Left ventricle myocardium inferior (tissue), 1 donor: ENCODE measurements at places on chromosomes 4 and X. TPM values are rescaled to one million over a fixed set of nuclear protein-coding genes. Genes with fewer than 3 reads are reported as not detected.

TCP11X2 gene
- total RNA-seq = not detected

DNA sequence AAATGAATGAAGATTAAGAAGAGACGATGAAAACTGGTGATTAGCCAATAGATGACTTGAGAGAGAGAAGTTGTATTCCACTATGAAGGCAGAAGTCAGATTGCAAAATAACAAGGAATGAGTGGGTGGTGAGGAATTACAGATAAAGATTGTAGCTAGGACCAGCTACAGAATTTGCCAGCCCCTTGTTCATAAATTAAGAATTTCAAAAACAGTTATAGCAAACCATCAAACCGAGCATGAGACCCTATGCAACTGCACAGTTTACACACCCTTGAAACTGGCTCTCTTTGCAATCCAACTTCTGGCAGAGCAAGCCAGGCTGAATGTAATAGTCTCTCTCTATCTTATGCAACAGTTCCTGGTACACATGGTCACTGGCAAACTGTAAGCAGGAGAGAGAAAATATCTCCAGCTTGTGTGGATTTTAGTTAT is 35.2 kb downstream of the STAP1 start:
- no peak for DNase-seq

DNA sequence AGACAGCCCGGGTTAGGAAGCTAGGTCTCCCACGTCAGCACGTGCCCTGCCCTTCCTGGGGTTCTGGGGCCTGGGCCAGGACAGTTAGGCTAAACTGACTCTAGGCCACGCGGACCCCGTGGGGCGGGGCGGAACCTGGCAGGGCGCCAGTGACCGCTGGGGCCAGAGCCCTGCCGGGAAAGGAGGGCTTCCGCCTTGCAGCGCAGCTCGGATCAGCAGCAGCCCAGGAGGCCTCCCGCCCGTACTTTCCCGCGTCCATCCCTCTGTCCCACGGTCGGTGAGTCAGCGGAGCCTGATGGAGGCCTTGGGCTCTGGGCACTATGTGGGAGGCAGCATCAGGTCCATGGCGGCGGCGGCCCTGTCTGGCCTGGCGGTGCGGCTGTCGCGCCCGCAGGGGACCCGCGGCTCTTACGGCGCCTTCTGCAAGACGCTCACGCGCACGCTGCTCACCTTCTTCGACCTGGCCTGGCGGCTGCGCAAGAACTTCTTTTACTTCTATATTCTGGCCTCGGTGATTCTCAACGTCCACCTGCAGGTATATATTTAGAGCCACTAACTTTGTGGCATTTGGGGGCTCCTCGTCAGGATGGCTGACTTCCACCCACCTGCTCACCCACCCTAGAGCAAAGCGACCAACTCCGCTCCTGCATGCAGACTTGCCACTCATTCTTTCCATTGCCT is at the start of gene SMIM10:
Gene SMIM10 (plus strand): TSS at position 191 of the 681 bp plus-strand sequence. CDS start 105 bp downstream, at position 296.
- peak; percentile 83 for DNase-seq

CXorf66 gene
- total RNA-seq = not detected

DNA sequence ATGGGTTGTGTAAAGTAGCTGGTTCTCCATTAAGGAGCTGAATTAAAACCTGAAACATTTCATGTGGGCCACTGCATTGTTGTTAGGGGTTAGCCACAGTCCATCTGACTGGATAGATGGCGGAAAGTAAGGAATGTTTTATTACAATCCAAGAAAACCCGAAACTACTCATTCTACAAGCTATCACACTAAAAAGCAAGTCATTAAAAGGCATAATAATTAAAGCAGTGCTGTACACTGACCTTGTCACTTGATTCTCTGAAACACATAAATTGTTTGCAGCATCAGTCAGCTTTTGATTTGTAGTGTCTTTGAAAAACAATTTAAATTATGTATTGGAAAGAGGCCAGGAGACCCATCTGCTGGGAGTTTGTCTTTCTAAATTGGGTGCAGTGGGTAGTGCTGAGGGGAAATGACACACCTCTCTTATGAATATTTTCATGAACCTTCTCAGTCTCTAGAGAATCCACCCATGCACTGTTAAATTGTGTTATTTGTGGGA is 75.7 kb upstream of the ANK2 start:
- no peak for DNase-seq

HSFX4 gene
- total RNA-seq = not detected

- no peak for DNase-seq
Measured at GRCh38 chr4:74317616-74318246, 9.5 kb downstream of the EPGN start.

DNA sequence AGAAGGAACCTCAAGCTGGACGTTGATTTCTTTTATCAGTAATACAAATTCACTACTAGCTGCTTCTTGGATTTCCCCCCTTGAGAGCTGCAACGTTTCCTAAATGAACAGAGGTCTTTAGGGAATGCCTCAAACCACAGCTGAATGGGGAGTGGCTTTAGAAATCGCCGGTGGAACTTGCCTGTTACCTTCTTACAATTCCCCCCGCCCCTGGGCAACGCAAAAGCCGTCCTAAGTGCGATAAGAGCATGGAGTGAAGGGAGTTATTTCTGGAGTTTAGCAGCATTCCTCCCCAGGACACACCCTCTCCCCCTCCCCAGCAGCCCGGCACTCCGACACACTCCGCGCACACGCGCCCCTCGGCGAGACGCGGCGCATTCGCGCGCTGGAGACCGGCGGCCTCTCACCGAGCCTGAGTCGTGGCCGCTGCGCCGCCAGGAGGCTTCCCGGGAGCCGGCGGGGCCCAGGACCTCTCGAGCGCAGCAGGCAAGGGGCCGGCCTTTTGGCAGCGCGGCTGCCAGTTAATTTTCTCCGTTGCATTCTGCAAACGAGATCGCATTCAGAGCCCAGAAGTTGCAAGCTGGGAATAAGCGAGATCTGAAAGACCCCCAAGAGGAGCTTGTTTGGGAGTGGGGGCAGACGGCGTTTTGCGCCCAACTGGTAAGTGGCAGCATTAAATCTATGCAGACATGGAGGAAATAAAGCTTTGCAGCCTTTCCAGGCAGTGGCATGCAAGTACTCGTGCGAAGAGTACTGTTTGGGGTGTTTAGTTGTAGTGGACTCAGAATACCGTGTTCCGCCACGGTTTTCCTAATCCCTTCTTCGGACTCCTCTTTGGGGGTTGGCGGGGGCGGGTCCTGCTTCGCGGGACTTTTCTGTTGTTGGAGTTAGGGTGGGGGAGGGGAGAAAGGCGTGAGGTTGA is 134.7 kb downstream of the PALLD start:
- DNase-seq = peak; percentile 67
